ENCODE measurements at places on chromosomes 5 and 9. TPM values are rescaled to one million over a fixed set of nuclear protein-coding genes. Genes with fewer than 3 reads are reported as not detected.

The LPAR1 gene
- total RNA-seq: 74.5 TPM

The PRPF4 gene
- 41.4 TPM for total RNA-seq

The SOHLH1 gene
- not detected for total RNA-seq

The QSOX2 gene
- total RNA-seq: 11.4 TPM

The SLC28A3 gene
- total RNA-seq: under 0.01 TPM

The FABP6 gene
- total RNA-seq: not detected

The PAEP gene
- total RNA-seq: not detected

All from subcutaneous preadipocyte (primary cell).